Left colon (tissue), 2 donors: ENCODE measurements at places on chromosomes 11 and 22.

GRCh38 chr22:24707470-24707801 lies 67.1 kb downstream of the PIWIL3 start:
- DNase-seq: no peak

DNA sequence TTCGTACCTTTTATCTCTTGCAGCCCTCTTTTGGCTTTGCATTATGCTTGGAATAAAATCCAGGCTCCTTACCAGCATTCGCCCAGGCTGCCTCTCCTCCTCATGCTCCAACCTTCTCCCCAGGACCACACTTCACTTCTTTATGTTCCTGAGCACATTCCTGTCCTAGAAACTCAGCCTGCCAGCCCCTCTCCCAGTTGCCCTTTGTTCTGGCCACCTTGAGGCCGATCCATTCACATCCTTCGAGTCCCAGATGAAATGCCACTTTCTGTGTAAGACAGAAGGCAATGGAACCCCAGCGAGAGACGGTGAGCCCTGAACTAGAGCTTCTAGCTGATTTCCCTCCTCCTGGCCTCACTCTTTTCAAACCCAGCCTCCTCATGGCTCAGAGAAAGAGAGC lies 73.0 kb upstream of the NTM start:
- DNase-seq: no peak

GRCh38 chr11:77410076-77410827 lies 63.6 kb downstream of the PAK1 start:
- no peak for DNase-seq

- no peak for DNase-seq
These were observed 21.6 kb upstream of the NUP160 start for GRCh38 chr11:47869544-47870393.

DNA sequence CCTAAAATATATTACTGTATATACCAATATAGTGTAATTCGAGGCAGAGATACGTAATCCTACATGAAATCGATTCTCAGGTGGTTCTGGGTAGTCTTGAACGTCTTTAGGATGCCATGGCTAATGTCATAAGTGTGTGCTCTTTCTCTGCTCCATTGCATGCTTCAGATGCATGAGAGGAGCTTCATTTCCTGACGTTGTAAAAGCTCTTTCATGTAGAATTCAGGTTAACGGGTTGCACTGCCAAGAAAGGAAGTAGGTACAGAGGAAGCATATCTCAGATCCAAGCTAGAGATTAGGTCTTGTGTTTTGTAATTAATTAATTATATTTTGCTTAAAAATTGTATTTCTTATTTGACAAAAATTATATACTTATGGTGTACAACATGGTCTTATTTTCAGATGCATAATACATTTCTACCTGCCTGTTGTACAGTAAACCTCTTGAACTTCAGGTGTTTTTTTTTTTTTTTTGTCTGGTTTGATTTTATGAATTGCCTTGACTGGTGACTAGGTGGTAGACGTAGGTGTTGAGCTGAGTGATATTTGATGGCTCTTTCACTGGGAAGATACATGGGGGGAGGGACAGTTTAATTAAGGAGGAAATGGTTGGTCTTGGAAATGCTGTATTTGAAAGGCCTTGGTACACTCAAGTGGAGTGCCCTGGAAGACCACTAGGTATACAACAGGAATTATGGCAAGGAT lies 9.3 kb downstream of the NUP50 start:
- DNase-seq: no peak

GRCh38 chr22:36398601-36399471 lies 11.1 kb upstream of the MYH9 start:
- peak; percentile 49 for DNase-seq

DNA sequence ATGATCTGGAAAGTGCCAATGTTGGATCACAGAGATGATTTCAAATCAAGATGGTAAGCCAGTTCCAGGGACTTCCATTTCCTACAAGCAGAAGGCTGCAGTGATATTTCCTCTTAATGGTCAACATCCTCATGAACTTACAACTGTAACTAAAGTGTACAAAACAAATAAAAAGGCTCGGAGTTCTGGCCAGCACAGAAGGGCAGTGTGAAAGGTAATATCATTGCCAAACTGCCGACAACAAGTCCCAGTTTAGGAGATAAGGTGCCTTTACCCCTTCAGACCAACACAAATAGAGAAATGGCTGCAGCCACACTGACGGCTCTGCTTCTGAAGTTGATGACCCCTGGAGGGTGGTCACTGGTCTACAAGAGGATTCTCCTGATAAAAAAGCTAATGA lies 91.1 kb downstream of the ETS1 start:
- no peak for DNase-seq

- DNase-seq: no peak
These were observed 510.4 kb downstream of the BUD13 start for GRCh38 chr11:116262370-116262769.

- no peak for DNase-seq
These were observed 11.9 kb downstream of the PCSK7 start for GRCh38 chr11:117219995-117220394.

GRCh38 chr11:114316980-114317786 lies 21.0 kb downstream of the NNMT start:
- DNase-seq: no peak

DNA sequence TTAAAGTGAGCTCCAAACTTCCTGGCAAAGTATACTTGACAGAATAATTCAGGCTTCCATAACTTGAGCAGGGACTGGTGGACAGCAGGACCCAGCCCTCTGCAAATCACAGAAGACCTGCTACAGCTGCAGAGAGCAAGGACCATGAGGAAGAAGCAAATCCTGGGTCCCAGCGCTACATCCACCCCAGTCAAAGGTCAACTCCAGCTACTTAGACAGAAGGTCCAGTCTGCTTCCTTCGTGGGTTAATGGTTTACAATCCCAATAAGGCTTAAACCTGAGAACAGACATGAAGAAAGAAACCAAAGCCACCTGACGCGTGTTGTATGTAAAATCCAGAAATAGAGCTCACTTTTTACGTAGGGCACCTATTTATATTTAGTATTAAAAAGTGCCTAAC lies 57.7 kb downstream of the SHANK2 start:
- DNase-seq: no peak

- no peak for DNase-seq
These were observed 75.6 kb upstream of the APOA1 start for GRCh38 chr11:116913000-116913399.

DNA sequence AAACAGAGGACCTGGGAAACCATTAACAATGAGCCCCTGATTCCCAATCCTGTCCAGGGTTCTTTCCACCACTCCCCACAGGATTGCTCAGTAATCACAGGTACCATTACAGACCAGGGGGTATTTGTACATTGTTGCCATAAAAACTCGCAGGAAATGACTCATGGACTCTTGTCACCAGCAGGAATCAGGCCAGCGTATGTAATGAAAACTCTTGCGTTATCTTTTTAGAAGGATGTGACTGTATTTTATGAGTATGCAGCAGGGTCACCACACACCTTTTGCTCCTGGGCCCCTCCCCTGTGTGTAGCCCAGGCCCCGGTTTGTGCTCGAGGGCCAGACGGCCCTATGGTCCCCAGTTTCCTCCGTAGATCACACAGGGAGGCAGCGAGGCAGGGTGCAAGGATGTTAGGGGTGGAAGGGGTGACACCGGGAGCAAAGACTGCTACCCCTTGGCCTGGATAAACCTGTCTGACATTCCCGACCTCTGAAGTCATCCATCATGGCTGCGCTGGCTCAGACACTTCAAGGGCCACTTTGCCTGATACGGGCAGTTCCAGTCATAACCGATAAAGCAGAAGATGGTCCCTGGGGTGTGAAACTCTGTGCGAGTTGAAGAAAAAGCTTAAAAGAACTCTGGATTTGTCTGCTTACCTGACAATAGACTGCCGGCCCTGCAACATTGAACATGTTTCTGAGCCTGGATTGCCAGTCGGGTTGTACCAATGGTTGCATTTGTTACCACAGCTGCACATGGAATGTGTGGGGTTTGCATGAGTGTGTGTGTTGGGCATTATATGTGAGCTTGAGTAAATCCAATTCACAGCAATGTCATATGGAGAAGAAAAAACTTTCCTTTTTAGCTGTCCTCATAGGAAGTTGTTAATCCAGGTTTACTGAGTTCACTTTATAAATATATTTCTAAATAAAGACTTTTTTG lies 56.9 kb downstream of the MICAL2 start:
- peak; percentile 75 for DNase-seq

GRCh38 chr11:1090600-1091331 lies 16.1 kb downstream of the MUC2 start:
- DNase-seq: no peak

DNA sequence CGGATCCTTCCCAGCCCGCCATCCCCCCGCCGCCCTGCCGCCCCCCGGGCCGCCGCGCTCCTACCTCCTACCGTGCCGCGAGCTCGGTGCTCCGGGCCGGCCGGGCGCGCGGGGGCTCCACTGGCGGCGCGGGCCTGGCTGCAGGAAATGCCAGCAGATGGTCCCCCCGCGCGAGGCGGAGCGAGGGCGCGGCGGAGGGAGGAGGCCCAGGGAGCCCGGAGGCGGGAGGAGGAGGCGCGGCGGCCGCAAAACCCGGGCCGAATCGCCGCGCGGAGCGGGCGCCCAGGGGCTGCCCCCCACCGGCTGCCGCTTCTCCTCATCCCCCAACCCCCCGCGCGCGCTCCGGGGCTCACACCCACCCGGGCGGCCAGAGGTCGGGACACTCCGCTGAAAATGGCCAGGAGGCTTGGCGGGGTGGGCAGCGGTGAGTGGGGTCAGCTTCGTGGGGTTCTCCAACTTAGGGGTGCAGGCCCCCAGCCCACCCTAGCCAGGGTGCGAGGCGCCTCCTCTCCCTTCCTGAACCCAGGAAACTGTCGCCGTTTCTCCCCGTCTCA lies at the start of gene OSBPL5:
Gene OSBPL5 (minus strand): TSS at position 159 of the 554 bp plus-strand sequence. CDS start 36,162 bp downstream, outside the sequence.
- DNase-seq: peak; percentile 84

DNA sequence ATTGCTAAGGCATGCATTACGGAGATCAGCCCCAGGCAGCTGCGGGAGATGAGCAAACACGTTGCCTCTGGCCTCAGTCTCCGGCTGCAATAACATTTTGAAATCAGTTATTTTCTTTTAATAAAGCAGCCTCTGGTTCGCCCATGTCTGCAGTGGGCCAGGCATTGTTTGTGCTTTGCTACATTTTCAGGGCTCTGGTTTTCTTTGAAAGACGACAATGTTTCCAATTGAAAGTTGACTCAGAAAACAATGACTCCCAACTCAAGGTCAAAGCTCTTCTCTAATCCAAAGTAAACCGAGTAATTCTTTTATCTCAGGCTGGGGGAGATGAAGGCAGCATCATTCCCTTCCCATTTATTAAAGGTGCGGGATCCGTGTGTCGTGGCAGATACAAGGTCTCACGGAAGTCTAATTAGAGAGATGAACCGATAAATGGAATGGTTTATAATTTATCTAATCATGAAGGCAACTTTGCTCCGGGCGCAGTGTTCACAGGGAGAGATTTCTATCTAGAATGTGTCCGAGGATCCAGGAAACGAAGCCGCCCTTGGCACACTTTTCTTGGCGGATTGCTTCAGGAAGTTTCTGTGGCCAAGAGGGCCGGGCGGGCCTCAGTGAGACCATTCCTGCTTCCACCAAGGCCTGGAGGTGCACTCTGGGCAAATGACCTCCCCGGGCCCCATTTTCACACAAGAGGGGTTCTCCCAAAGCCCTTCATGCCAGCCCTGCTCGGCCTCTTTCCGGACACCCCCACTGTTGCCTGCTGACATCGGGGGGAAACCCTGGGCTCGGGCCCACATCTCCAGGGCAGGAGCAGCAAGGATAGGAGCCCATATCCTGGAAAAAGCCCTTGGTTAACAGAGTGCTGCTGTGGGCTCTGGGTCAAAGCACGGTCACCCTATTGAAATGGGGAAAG lies 811.4 kb downstream of the BRD1 start:
- DNase-seq: no peak

GRCh38 chr11:12539572-12539971 lies 134.6 kb upstream of the TEAD1 start:
- no peak for DNase-seq

GRCh38 chr22:40312050-40312449 lies 34.2 kb upstream of the ADSL start:
- no peak for DNase-seq

DNA sequence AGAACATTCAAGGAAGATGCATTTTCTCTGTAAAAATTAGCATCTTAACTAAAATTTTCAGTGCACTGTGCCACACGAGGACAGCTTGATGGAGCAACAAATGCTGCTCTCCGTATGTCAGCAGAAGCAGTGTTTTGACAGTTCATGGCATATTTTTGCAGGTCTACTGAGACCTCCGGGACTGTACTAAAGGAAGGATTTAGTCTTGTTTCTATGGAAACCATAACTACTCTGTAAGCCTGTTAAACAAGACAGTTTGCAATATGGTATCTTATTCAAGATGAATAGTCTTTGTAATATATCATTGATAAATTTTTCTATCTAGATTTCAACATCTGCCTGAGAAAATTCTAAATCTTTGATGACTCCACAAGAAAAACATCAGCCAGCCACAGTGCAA lies 184.0 kb upstream of the GUCY1A2 start:
- DNase-seq: no peak

GRCh38 chr22:22214819-22215329 lies 29.7 kb upstream of the VPREB1 start:
- DNase-seq: no peak

GRCh38 chr11:86153439-86153838 lies 84.6 kb upstream of the PICALM start:
- DNase-seq: no peak

- DNase-seq: peak; percentile 28
These were observed 9.7 kb downstream of the TUB start for GRCh38 chr11:8090756-8091155.

- DNase-seq: no peak
These were observed 8.0 kb downstream of the PPARA start for GRCh38 chr22:46158283-46158682.

DNA sequence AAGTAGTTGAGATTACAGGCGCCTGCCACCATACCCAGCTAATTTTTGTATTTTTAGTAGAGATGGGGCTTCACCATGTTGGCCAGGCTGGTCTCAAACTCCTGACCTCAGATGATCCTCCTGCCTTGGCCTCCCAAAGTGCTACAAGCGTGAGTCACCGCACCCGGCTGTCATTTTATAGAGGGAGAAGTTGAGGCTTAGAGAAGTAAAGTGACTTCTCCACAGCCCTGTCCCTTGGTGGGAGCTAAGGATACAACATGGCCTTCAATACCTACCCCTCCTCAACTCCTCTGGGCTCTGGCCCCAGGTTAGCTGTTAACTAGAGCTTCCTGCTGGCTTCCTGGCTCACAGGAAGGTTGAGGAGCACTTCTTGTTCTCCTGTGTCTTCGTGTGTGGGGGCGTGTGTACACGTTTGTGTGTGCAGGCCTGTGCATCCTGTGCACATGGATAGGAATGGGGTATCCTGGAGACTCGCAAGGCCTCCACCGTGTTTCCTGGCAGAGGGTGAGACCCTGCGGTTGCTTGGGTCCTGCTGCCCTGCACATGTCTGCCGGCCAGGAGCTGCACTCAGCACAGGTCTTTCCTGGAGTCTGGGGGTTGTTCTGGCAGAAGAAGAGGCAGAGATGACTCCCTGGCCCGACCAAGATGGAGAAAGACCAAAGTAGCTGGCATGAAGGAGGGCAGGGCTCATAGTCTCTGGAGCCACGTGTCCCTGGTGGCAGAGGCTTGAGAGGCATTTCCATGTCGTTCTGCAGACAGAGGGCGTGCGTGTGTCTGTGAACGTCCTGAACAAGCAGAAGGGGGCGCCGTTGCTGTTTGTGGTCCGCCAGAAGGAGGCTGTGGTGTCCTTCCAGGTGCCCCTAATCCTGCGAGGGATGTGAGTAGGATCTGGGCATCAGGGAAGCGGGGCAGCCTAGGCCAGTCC lies 2.4 kb downstream of the SIDT2 start:
- peak; percentile 88 for DNase-seq

GRCh38 chr11:59810911-59811259 lies 307 bp upstream of the MRPL16 start:
- DNase-seq: no peak
